ENCODE measurements at places on chromosomes 4 and X. TPM values are rescaled to one million over a fixed set of nuclear protein-coding genes. Genes with fewer than 3 reads are reported as not detected.
A peak's percentile ranks its signal among the peaks of the same experiment; 100 is the strongest.

- no peak for DNase-seq
Measured at GRCh38 chr4:35506161-35506560, 738.2 kb downstream of the ARAP2 start.

- no peak for DNase-seq
Measured at GRCh38 chrX:20063716-20064351, 52.9 kb downstream of the MAP7D2 start.

DNA sequence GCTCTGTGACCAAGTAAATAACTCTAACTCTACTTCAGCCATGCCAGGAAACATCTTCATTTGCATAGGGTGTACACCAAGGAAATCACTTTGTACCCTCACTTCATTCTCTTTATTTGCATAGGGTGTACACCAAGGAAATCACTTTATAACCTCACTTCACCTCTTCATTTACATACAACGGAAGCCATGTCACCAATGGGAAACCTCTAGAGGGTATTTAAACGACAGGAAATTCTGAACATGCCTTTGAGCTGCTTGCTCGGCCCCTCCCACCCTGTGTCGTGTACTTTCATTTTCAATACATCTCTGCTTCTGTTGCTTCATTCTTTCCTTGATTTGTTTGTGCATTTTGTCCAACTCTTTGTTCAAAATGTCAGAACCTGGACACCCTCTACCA is 848.1 kb upstream of the FRG1 start:
- no peak for DNase-seq

DNA sequence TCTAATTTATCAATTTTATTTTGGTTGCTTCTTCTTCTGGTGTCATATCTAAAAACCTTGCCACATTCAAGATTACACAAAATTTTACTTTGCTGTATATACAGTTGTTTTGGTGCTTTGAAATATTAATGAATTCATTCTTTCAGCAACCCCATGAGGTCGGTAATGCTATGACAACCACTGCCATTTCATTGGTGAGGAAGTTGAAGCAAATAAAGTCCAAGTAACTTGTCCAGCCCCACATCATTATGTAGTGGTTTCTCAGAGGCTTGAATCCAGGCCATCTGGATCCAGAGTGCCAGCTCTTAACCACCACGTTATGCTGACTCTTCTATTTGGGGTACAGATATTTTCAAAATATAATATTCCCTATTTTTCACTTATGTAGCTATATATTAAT is 42.2 kb downstream of the UGT2A3 start:
- DNase-seq = no peak

- DNase-seq = no peak
Measured at GRCh38 chrX:67104982-67105757, 438.7 kb upstream of the AR start.

DNA sequence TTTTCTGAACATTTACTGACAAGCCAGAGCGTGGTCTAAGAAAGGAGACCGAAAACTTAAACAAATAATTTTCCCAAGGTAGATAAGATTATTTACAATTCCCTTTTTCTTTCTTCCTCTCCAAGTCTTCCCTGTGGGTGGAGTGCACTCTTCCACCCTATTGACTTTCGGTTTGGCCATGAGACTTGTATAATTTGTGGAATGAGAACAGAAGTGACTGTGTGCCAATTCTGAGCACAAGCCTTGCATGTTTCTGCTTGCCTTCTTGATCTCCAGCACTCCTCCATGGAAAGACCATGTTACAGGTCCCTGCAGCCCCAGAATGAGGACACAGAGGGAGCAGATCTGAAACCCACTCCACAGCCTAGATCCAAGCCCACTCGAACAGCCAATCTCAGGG is 150.0 kb upstream of the HPGD start:
- no peak for DNase-seq

DNA sequence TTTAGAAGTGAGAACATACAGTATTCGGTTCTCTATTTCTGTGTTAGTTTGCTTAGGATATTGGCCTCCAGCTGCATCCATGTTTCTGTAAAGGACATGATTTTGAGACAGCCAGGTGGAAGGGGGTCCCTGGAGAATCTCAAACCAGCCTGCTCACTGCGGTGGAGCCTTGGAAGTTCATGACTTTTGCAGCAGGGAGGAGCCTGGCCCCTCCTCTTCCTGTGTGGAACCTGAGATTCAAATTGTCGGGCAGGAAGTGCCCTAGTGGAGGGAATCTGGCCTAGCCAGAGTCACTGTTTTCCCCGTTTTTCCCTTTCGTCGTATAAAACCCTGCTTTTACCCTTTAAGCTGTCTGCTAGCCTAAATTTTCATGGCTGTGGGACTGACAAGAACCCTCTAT is 762.6 kb downstream of the PCDH18 start:
- no peak for DNase-seq

- no peak for DNase-seq
Measured at GRCh38 chr4:4663028-4663427, 121.2 kb upstream of the STX18 start.

DNA sequence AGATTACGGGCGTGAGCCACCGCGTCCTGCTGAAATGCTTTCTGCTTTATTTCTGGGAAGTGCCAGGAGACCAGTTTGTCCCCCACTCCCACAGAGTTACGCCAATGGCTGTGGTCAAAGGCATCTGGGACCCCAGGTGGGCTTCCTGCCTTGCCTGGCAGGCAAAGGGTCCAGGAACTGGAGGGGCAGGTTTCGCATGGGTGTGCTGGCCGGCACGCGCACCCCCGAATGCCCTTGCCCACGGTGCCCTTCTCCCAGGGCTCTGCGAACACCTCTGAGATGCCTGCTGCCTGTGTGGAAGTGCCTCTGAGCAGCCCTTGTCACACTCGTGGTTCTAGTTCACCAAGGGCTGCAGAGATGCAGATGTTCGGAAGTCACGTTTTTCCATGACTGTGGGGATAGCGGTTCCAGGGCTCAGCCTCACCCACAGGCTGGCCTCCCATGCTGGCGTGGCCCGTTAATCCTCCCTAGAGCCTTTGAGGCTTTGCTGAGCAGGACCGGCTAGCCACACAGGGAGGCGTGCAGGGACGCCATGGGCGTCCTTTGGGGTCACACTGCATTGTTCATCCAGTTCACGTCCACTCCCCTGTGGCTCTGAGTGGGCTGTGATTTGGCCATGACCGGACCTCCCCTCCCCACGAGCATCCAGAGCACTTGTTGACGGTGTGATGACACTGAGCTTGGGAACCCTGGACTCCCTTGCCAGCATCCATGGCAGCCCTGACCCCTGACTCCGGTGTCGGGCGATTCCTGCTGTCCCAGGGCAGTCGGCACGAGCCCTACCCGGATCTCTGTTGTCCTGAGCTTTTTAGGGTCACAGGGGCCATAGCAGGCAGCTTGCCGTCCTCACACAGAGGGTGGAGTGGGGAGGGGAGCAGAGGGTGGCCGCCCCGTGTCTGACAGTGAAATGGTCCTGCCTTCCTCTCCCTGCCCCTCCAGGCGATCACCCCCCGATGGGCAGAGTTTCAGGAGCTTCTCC is 12.7 kb upstream of the ADD1 start:
- DNase-seq = peak; percentile 50

- no peak for DNase-seq
Measured at GRCh38 chr4:38560768-38561558, 103.0 kb upstream of the KLF3 start.

GRCh38 chr4:94410678-94411206 is 41.0 kb upstream of the PDLIM5 start:
- DNase-seq = peak; percentile 91

Gene PRR32
- not detected for total RNA-seq

Gene MAGEH1
- total RNA-seq = 39.8 TPM

Gene EPGN
- total RNA-seq = not detected

Gene SASH3
- total RNA-seq = 8.7 TPM

Data from sigmoid colon (tissue), 7 donors.